ENCODE measurements at places on chromosomes 3 and 15.

- peak; percentile 23 for DNase-seq
Observed at GRCh38 chr15:73127302-73127936, 75.2 kb downstream of the NEO1 start.

DNA sequence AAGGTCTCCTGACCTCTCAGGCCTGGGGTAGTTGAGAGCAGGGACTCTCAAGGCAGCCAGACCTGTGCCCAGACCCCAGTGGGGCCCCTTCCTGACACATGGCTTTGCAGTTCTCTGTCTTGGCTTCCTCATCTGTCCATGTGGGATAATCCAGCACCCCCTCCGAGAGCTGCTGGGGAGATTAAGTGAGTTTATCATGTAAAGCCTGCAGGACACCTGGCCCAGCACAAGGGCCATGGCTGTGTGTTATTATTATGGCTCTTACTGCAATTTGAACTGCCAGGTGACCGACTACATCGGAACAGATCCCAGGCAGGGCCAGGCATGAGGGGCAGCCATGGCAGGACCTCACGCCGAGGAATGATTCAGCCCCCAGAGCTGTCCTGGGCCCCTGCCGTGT, 12.6 kb downstream of the DUSP7 start:
- no peak for DNase-seq

GRCh38 chr15:35293353-35294130, 208.4 kb upstream of the NANOGP8 start:
- DNase-seq = peak; percentile 93

- DNase-seq = no peak
Observed at GRCh38 chr3:42705058-42705767, 2.6 kb upstream of the HHATL start.

DNA sequence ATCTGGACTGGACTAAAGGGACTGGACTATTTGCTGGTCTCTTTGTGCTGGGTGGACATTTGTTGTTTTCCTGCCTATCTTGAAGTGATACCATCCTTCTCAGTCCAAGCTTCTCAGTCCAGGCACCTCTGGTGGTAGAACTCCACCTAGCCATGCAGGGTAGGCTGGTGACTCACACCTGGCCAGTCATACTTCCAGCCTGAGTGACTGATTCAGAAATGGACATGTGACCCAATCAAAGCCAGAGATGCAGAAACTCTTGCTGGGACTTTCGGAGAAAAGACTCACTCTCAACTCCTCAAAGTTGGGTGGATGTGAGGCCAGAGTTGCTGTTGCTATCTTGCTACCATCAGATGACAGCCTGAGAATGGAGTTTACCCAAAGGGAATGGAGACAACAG, 5.6 kb upstream of the ASB14 start:
- peak; percentile 23 for DNase-seq

DNA sequence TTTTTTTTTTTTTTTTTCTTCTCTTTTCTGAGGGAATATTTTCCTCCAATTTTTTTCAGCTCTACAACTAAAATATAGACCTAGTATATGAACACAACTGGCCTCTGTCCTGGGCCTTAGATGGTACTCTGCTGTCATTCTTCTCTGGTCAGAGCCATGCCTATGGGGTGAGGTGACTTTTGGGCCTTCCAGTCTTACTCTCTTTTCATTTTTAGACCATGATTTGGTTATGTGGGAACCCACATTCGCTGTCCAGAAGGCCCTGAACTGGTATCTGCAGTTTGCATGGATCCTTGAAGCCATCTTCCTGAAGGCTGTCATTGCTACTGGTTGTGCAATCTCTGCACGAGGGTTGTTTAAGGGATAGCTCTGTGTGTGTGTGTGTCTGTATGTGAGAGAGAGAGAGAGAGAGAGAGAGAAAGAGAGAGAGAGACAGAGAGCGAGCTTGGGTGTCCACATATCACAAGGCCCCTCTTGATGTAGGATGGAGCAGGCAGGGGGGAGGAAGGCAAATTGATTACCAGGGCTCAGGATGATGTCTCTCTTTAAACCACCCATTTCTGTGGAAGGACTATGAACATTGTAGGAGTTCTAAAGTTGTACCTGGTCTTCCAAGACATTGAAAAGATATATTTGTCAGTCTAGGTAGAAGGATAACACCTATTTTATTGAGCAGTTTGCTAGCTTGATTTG, 6.9 kb downstream of the TGFBR2 start:
- DNase-seq = no peak

- DNase-seq = no peak
Observed at GRCh38 chr15:76983590-76984375, 11.1 kb upstream of the PSTPIP1 start.

- DNase-seq = no peak
Observed at GRCh38 chr3:194087280-194087679, 48.7 kb upstream of the HES1 start.

DNA sequence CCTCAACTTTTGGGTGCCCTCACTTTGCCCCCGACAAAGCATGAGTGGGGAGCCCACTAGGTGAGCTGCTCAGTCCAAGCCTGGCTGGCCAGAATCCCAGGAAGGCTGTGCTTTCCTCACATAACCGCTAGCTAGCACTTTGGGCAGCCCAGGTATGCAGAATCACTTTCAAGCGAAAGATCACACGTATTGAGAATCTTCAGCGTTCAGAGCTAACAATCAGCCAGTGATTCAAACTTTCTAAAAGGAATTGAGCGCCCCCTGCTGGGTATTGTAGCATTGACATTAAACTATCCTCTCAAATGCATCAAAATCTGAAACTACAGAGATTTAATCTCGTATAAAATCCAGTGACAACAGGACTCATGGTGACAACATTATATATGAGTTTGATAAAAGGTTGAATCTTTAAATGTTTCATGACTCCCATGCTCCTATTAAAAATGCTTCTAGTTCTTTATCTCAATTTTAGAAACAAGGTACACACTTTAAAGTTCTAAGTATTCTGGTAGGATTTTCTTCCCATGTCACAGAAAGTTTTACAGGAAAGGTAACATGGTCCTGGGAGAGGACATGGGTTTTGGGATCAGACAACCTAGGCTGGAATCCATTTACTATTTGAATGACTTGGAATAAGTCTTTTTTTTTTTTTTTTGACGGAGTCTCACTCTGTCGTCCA, 11.8 kb downstream of the ANAPC13 start:
- DNase-seq = peak; percentile 56

DNA sequence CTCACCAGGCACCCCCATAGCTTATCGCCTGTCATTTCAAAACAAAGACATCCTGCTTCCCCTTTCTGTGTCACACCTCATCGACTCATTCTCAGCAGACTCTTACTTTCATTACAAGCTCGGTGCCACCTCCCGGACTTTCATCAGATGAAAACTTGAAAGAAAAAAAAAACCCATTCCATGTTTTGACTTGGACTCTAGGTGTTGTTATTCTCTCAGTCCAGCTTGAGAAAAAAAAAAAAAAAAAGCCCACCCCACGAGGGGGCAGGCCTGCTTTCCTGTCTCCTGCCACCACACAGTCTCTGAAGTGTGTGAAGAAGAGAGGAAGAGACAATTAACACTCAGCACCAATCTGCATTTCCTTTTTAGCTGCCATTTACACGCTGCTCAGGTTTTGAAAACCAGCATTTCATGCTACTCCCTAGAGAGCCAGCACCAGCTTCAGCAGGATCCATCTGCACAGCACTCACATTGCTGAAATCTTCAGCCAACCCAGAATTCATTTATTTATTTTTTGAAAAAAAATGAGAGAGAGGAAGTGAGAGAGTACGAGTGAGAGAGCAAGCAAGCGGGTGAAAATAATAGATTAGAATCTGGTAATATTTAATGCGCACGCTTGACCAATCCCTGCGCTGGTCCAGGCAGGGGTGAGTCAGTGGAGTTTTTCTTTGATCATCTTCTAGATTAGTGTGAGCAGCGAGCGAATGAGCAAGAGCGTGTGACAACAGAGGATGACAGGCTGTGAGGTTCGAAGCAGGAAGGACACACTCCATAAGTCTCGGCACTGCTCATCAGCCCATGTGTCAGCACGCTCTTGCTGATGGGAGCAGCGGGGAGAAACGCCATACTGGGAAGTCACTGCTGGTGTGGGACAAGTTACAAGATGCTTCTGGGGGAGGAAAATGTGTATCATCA, 23.5 kb downstream of the ZNF80 start:
- peak; percentile 16 for DNase-seq

GRCh38 chr15:38972831-38973230, 408.2 kb upstream of the RASGRP1 start:
- DNase-seq = no peak
